ENCODE measurements at places on chromosomes 1 and 21.

DNA sequence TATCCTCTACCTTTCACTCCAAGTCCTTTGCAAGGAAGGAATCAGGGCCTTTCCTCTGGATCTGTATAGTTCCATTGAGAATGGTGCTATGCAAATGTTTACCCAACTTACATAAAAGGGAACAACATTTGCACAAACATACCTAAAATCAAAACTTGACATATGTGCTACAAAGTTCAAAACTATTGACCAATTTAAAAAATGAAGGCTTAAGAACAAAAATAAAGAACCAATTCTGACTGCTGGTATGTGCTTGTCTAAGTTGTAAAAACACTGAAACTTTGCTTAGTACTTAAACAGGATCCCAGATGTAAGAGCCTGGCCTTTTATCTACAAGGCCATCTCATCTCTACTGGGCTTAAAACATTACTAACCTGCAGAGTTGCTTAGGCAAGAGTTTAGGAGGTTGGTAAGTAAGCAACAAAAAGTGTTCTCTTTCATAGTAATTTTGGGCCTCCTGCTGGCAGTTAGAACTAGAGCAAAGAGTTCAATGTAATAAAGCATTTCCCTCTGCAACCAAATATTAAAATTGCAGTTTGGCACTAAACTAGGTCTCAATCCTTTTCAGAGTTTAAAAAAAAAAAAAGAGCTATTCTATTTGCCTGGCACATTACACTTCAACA lies 2.0 kb downstream of the SCMH1 start:
- DNase-seq, result no peak

DNA sequence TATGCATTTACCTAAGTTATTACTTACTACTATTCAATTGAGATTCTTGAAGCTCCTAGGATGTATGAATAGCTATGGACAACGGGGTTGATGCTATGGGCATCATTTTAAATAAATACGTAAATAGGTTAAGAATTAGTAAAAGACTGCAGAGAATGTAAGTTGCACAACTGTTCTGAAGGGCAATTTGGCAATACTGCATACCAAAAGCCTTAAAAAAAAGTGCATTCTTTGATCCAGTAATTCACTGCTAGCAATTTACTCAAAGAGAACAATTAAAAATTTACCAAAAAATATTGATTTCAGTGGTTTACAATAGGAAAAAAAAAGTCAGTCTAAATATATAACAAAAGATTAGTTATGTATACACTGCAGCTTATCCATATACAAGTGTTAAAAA lies 3.5 kb downstream of the ARPC5 start:
- DNase-seq, result no peak

DNA sequence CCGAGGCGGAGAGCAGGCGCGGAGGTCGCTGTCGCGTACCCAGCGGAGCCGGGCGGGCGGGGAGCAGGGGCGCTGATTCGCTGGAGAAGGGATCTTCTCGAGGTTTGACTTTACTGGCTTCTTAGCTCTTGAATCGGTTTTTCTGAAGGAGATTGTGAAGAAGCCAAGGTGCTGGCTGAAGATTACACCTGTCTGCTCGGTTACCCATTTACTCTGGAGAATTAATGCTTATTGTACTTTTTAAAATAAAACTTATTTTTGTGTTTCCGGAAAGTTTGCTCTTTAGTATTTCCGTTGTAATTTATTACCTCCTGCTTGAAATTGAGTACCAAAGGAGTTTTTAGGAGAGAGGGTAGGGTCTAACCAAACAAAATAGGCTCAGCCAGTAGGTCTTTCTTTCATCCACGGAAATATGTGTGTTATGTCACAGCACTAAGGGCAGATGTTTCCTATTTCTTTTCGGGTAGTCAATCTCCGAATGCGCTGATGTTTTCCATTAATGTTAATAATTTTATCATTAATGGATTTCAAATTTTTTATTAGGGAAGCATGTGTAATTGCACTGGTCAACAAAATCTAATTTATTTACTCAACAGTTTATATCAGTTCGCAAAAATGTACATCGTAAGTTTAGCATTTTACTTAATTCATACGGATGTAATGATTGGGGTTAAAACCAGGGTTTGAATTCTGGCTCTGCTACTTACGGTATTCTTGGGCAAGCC lies 510 bp upstream of the GNG5 start:
- DNase-seq, result no peak

- no peak for DNase-seq
These were observed 29.0 kb upstream of the KHDRBS1 start for GRCh38 chr1:31984419-31985347.

- DNase-seq, result no peak
These were observed 78.8 kb upstream of the NR5A2 start for GRCh38 chr1:199948587-199949280.

- DNase-seq, result no peak
These were observed 9.9 kb upstream of the CAP1 start for GRCh38 chr1:40030528-40031135.

DNA sequence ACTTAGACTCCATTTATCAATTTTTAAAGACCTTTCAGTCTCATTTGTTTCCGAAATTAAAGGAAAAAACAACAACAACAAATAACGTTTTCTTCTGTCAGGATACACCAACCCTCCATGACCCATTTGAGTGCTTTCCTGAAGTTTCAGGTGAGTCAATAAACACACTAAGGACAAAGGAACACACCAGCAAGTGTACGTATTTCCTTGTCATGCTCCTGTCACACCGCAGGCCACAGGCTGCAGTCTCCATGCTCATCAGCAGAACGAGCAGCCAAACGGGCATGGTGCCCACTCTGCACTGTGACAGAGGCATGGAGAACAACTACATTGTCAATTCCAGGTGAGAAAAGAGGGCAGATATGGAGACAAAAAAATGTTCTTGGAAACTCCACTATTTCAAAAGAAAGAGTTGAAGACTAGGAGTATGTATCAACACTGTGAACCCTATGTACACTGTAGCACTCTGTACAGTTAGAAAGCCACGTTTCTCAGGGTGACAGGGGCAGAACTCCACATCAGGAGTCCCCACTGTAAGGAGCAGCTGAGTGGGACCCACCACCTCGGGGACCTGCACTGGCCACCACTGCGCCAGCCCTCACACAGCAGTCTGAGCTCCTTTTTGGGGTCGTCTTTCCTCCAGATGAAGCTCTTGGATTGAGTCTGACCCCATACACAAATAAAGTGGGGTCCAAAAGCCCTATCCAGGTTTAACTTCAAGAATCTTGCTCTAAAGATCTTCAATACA lies 2.6 kb downstream of the PTTG1IP start:
- DNase-seq, result no peak

DNA sequence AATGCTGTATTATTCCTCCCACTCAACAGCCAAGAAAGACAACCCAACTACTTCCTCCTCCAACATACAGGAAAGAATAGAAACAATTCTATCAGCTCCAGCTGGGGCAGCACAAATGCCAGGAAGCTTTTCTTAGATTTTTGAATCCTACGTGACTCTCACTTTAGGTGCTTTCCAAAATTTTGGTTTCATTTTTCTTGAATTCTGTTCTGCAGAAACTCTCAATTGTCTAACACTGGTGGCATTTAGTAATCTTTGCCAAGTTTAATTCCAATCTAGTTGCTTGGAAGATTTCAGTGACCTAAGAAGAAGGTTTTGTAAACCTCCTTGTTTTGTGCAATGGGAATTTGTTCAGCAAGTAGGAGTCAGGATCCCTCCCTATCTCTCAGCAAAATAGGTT lies 37.1 kb upstream of the DOCK7 start:
- no peak for DNase-seq

Measured in right kidney (tissue), 9 donors.